Hepatocyte (in vitro differentiated cells): ENCODE measurements at places on chromosomes 3 and 15.

GRCh38 chr15:81301815-81302399 lies 22.0 kb downstream of the STARD5 start:
- no peak for DNase-seq

DNA sequence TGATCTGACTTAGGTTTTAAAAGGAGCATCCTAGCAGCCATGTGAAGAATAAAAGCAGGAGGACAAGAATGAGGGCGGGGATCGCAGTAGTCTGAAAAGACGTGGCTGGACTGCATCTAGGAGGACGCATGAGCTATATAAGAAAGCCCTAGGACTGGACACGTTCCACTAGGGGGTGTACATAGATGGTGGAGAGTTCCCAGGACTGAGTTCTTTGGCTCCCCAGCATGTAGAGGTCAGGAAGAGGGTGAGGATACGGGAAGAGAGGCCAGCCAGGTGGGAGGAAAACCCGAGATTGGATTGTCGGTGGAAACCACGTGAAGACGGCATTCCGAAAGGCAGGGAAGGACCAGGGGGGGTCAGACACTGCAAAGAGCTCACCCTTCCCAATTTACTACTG lies 64.2 kb upstream of the CFAP161 start:
- DNase-seq: no peak

DNA sequence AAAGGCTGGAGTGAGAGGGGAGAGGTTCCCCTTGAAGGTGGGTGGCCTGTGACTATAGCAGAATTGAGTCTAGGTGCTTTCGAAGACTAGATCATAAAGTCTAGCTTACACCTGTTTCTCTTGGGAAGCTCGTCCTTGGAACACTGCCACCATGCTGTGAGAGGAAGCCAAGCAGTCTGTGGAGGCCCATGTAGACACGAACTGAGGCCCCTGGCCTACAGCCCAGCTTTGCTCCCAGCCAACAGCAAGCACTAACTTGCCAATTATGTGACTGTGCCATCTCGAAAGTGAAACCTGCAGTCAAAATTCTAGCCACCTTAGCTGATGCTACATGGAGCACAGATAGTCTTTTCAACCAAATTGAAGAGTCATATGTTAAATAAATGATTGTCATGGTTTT lies 190.5 kb upstream of the NECTIN3 start:
- peak; percentile 46 for DNase-seq

GRCh38 chr3:187230011-187230410 lies 32.7 kb downstream of the RTP1 start:
- DNase-seq: no peak

- no peak for DNase-seq
Observed at GRCh38 chr3:140943781-140944552, 2.3 kb downstream of the SLC25A36 start.

DNA sequence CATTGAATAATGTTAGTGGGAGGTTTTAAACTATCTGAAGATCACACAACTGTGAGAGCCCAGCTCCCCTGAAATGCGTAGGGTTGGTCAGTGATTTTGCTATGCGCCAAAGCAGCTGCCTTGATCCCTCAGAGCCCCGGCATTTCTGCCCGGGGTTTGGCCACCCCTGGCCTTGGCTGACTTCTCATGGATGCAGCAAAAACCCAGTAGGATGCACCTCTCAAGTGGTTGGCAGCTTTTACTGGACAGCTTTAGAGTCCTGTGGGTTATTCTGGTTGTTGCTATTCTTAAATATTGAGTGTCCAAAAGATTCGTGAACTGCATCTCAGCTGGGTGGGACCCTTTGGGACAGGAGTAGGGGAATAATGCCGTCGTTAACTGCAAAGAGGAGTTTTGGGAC lies 291.7 kb upstream of the CTDSPL start:
- no peak for DNase-seq

GRCh38 chr3:174162550-174162949 lies 696.6 kb upstream of the NAALADL2 start:
- no peak for DNase-seq
